ENCODE measurements at places on chromosomes 1 and 21.

GRCh38 chr21:33078907-33079582, 9.1 kb downstream of the OLIG1 start:
- no peak for DNase-seq

DNA sequence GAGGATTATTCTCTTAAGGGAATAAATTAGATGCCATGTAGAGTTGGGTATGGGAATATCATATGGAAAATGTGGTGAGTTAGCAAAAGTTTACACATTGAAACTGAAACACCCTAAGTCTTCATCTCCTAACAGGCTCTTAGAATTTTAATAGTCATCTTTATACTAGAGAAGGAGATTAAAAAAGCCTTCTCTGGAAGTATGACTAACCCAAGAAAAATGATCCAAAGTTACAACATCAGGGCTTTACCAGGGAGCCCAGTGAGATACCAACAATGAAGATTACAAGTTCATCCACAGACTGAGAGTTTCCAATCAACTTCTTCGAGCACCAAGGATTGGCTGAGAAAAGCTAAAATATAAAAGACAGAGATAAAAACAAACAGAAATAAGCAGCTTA, 70.0 kb upstream of the KIAA0040 start:
- DNase-seq = no peak

GRCh38 chr1:207902566-207902965, 8.4 kb downstream of the CD34 start:
- DNase-seq = no peak

GRCh38 chr1:204420039-204421004, 8.7 kb upstream of the PPP1R15B start:
- DNase-seq = no peak

GRCh38 chr1:110259770-110260169, 49.7 kb downstream of the KCNC4 start:
- DNase-seq = no peak

All from Right ventricle myocardium superior (tissue), 1 donor.